ENCODE measurements at places on chromosomes 7 and 10.

DNA sequence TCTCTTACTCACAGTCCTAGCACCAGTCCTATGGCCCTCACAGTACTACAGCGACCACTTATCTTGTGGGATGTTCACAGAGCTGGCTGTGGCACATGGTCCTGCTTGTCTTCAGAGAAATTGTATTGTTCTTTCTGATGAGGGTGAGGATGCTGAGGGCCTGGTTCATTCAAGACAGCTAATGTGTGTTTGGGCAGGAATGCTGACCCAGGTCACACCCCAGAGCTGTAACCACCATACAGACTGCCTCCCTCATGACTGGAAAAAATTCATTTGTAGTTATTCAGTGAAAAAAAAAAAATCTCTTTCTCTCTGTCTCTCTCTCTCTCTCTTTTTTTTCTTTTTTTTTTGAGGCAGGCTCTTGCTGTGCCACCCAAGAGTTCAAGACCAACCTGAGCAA lies 83.5 kb downstream of the KLF6 start:
- DNase-seq = no peak

GRCh38 chr7:990352-990932 lies 7.5 kb downstream of the CYP2W1 start:
- no peak for DNase-seq

DNA sequence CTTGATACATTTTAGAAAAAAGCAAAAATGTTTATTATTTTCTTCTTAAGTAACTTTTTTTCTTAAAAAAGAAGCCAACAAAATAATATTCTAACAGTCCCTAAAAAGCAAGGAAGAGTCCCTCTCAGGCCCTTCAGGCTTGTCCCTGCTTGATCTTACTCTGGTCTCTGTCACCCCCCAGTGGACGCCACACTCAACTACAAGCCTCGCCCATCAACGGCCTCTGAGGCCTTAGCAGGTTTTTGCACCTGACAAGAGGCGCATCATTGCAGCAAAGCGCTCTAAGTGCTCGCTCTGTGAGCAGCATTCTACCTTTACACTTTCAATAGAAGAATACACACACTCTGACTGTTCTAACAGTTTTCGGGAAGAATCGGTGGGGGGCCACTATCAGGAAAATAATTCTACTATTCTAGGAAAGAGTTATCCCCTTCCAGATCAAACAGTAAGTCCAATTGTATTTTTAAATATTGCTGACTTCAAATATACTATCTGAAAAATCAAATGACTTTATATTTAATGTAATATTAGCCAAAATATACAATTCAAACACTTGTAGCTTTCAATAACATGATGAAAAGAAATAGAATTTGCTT lies 139.2 kb downstream of the USP6NL start:
- DNase-seq = peak; percentile 34

DNA sequence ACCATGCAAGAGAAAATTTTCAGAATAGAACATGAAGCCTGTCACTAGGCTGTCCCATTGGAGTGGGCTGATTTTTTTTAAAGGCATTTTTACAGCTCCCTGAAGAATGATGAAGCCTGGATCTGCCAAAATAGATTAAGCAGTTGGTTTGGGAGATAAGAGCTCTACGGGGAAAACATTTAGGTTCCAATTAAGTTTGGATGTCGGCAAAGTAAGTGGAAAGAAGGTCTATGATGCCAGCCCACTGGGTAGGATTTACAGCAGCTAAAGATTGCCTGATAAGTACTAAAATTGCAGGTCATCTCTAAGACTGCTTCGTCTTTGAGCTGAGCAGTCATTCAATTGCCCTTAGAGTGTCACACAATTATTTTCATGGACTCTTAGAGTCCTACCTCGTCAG lies 939.2 kb upstream of the CELF2 start:
- DNase-seq = no peak

GRCh38 chr10:80444646-80445319 lies 9.3 kb upstream of the TSPAN14 start:
- peak; percentile 66 for DNase-seq

GRCh38 chr7:12158334-12159060 lies 52.6 kb upstream of the TMEM106B start:
- no peak for DNase-seq

GRCh38 chr10:100372415-100373297 lies 25.6 kb downstream of the SCD start:
- no peak for DNase-seq

DNA sequence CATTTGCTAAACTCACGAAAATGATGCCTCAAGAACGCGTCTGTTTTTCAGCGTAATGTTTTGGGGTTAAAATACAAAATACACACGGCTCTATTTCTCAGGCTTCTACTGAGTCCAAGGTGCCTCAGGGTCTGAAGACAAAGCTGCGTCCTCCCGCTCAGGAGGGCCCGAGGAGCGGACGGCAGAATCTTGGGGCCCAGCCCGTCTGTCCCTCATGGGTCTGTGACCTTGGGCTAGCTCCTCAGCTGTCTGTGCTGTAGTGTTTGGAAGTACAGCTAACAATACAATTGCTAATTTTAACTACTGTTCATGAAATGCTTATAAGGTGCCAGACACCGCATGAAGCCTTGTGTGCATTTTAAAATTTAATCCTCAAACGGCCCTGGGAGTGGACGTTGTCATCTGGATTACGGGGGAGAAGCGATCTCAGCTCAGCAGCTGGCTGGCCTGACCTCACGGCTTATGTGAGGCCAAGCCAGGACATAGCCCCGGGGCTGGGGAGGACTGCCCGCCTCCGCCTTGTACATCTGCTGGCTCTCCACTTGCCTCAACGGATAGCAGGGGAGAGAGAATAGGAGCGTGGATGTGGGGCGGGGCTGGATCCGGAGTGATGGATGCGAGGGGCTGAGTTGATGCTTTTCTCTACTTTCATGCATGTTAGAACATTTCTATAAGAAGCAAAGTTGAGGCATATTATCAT lies 357.4 kb downstream of the GLRX3 start:
- DNase-seq = no peak

GRCh38 chr10:11499425-11500071 lies 111.9 kb downstream of the USP6NL start:
- DNase-seq = no peak

DNA sequence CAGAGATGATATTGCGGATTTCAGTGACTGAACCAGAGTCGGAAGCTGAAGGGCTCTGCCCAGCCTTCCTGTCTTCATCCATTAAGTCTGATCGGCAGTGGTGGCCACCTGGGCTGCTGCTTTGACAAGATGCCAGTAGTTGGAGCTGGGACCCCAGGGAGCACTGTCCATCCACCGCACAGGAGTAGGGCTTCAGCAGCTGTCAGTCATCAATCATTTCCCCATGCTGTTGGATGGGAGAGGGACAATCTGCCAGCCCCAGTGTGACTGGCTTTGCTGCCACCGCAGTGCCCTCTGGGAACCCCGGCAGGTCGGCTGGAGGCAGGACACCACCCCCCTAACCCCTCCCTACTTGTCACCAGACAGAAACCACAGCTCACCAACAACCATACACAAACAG lies 23.0 kb upstream of the GPR146 start:
- no peak for DNase-seq

- DNase-seq = no peak
These were observed 168.9 kb downstream of the KCND2 start for GRCh38 chr7:120441850-120442249.

Measured in GDM1 (cell line).